Kidney epithelial cell (primary cell): ENCODE measurements at places on chromosomes 16 and 17. TPM values are rescaled to one million over a fixed set of nuclear protein-coding genes. Genes with fewer than 3 reads are reported as not detected.

Gene ABCC11
- total RNA-seq = not detected in 2 replicates

Gene CCL14
- not detected in 2 replicates for total RNA-seq

- DNase-seq = no peak
These were observed 18.4 kb downstream of the PLCG2 start for GRCh38 chr16:81797443-81797842.

GRCh38 chr17:1834380-1835149, 4.8 kb downstream of the RPA1 start:
- DNase-seq = no peak

DNA sequence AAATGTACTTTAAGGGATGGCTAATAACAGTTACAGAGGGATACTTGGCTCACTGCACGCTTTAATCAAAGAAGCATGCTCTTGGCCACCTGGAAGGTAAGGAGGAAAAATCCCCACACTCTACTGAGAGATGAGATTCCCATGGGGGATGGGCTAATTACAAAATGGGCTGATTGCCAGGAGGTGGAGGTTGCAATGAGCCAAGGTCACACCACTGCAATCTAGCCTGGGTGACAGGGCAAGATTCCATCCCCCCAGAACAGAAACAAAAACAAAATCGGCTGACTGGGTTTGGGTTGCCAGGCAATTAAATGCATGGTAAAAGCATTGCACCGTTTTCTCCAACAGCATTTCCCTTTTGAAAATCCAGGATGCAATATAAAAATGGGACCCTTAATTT, 18.0 kb downstream of the N4BP1 start:
- DNase-seq = no peak
